CD8-positive, alpha-beta memory T cell (primary cell): ENCODE measurements at places on chromosomes 5 and 9.

DNA sequence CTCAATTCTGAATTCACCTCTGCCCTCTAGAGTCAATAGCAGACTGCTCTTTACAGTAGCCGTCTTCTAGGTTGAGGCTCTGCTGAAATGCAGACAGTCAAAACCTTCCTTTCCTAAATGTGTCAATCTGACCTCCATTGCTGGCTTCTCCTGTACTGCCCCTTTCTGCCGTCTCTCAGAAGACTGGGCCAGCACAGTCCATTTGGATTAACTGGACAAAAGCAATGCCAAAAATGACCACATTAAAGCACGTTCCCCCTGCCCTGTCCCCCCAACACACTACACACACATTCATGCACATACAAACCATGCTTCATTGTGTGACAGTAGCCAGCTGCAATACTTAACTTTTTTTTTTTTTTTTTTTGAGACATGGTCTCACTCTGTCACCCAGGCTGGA, 130.2 kb upstream of the LIFR start:
- no peak for DNase-seq

DNA sequence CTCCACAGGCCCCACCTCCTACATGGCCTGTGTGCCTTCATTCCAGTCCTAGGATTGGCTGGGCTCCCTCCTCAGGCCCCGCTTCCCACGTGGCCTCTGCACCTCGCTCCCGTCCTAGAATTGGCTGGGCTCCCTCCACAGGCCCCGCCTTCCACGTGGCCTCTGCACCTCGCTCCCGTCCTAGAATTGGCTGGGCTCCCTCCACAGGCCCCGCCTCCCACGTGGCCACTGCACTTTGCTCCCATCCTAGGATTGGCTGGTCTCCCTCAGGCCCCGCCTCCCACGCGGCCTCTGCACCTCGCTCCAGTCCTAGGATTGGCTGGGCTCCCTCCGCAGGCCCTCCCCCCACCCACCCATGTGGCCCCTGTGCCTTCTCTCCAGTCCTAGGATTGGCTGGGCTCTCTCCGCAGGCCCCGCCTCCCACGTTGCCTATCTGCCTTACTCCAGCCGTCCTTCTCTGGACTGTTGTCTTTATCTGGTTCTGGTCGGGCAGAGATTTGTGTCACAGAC, 45.3 kb upstream of the CACNA1B start:
- DNase-seq: no peak

DNA sequence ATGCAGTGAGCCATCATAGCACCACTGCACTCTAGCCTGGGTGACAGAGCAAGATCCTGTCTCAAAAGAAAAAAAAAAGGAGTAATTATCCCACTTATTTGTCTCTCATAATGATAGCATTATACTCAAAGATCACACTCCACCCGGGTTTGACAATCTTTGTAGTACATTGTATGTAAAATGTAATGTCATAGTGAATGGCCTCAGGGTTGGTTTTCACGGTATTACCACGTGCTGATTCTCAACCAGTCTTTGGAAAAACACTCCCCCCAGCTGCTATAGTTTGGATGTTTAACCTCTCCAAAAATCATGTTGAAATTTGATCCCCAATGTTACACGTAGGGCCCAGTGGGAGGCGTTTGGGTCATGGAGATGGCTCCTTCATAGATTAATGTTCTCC, 402.4 kb upstream of the GRAMD2B start:
- DNase-seq: no peak

DNA sequence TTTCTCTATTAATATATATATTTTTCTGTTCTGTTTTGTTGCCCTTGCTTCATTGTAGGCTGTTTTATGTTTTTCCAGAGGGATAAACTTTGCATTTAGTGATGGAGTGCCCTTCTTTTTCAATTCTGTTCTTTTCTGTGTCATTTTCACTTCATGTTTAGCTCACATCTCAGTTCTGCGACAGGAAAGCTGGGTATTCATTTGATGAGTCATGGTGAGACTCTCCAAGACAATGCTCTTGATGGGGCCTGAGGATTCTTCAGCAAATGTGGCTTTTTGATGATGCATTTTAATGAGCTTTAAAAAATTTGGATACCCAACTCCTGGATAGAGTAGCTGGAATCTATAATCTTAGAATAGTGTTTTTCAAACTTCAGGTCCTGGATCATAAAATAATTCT, 56.5 kb upstream of the SPATA31D4 start:
- no peak for DNase-seq

- DNase-seq: no peak
Measured at GRCh38 chr5:96377597-96377996, 55.5 kb downstream of the PCSK1 start.

- peak; percentile 74 for DNase-seq
Measured at GRCh38 chr5:76256116-76256889, 146.8 kb upstream of the IQGAP2 start.

GRCh38 chr5:5666369-5666768, 243.9 kb downstream of the ICE1 start:
- no peak for DNase-seq

- no peak for DNase-seq
Measured at GRCh38 chr9:85142968-85143367, 473.4 kb downstream of the NTRK2 start.

DNA sequence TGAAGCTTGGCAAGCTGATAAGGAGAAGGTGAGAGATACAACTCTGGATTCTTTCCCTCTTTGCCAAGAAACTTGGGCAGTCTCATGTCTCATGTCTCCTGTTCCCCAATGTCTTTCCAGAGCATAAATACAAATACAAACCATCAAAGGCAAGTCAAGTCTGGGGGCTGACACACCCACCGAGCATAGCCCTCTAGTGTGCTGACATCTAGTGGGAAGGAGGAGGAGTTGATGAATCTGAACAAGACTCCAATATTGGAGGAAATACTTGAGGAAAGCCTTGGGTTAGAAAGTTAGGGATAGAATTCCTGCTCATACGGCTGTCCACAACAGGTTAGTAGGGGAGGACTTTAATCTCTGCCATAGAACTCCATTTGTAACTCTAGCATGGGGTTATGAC, 8.6 kb downstream of the MLANA start:
- DNase-seq: no peak

DNA sequence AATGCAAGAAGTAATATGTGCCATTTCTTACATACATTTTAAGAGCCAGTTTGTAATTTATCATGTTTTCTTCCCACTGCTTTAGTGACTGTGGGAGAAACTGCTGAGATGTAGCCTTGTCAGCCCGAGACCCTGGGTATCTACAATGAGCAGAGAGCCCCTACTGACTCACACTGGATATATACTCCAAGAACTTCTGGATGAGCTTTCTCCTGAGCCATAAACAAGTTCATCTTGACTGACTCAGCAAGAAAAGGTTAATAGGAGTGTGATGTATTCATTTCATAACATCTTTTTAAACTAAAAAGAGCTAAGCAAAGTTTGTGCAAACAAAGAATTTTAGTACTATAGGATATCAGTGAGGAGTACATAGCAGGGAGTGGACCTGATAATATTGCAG, 182.5 kb downstream of the EDIL3 start:
- DNase-seq: no peak

- peak; percentile 16 for DNase-seq
Measured at GRCh38 chr9:136484153-136485048, 1.6 kb upstream of the SEC16A start.

DNA sequence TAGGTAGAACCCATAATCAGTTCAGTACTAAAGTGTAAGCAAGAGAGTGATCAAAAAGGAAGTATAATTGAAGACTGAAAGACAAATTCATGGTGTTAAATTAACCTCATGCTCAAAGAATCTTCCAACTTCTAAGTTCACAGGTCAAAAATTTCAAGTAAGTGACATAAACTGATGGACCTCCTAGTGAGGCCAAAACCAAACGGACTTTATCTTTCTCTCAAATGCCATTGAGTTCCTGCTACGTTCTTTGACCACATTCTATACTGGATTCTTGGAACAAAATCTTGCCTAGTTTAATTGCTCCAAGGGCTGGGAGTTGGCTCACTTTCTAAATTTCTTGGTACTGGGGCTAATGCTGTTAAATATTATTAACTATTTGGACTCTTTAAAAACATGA, 794.9 kb downstream of the TLE4 start:
- DNase-seq: no peak

DNA sequence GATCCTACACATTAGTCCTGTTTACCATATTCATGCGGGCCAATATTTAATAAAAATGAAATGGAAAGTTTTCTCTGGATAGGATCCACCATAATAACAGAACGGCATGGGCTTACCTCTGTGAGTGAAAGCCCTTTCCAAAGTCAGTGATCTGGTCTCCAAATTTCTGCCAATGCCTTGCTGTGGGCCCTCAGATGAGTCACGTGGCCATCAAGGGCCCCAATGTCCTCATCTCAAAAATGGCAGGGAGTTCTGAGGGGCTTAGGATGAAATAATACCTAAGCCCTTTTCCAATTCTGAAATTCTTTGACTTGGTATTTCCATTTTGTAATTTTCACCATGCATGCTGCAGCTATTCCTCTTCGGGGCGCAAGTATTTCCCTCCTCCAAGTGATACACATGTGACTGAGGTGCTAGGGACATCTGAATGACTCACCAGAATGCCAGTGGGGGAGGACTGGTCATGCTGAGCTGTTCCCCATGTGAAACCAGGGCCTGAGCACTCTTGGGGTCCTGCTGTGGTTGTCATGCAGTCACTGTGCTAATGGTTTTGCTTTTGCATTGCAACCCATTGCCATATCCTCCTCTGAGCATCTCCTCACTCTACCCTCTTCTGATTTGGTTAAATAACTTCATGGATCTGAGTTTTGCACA, 35.0 kb downstream of the ITK start:
- DNase-seq: no peak

DNA sequence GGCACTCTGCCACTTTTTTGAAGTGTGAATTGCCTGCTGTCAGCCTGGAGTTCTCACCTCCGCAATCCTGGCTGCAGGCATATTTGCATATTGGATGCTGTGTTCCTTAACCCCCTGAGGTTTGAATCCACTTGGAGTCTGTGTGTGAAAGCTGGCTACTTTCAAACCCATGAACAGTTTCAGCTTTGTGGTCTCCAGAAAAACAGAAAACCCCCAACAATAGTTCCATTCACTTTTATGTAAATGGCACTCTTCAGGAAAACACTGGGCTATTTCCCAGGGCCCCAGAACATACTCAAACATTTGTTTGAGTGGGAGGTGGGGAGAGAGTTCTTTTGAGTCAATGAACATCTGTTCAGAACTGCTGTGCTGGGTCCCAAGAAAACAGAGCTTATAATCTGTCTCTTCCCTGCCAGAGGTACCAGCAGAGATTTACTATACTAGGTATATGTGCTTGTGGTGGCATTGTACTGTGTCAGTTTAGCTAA, 5.0 kb downstream of the NUDT2 start:
- DNase-seq: no peak

- no peak for DNase-seq
Measured at GRCh38 chr5:109981979-109982378, 292.3 kb downstream of the MAN2A1 start.

- DNase-seq: no peak
Measured at GRCh38 chr5:170362102-170362501, 27.1 kb downstream of the KCNMB1 start.

DNA sequence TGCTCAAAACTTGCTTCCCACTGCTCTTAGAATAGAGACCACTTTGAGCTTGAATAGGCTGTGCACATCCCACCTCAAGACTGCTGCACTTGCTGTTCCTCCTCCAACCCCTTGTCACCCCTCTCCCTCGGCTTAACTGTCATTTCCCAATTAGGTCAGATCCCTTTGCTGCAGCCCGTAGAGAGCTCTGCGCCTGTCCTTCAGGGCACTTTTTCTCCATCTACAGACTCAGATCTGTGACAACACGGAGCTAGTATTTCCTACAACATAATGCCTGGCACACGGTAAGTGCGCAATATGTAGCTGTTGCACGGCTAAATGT, 485 bp upstream of the HABP4 start:
- no peak for DNase-seq

DNA sequence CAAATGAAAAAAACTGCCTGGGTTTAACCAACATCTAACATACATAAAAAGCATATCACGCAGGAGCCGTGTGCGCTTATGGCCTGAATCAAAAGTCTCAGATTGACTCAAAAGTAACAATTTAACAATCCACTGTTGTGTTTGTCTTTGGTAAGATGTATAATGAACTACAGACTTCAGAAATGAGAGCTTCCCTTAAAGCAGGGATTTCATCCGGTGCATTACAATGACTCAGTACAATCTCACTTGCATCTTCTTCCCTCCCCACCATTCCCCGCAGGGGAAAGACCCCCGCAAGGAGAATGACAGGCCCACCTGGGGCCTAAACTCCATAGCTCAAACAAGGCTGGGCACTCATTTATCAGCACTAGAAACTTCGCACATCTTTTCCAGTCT, 1.4 kb downstream of the ZFR start:
- no peak for DNase-seq

DNA sequence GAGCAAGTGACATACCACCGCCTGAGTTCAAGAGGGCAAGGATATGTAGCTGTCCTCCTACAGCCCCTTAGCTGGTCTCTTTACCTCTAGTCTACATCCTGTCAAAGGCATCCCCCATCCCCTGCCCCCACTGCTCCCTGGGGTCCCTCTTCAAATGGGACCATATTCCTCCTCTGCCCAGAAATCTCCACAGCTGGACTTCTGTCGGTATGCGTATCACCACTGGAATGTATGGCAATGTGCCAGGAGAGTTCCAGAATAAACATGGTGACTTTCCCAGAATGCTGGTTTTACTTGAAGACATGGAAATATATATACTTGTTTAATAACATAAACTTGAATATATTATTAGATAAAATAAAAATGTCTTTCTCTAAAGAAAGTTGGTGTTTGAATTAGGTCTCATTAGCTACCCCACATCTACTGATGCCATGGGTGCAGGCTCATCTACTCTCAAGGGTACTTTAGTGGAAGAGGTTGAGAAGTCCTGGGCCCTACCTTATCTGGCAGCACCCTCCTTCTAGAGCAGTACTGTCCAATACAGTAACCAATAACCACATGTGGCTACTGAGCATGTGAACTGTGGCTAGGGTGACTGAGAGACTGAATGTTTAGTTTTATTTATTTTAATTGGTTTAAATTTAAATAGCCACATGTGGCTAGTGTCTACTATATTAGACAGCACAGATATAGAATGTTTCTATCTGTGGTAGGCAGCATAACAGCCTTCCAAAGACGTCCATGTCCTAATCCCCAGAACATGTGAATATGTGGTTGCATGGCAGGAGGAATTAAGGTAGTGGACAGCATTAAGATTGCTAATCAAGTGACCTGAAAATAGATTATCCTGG, 181.7 kb upstream of the SLC30A5 start:
- no peak for DNase-seq

DNA sequence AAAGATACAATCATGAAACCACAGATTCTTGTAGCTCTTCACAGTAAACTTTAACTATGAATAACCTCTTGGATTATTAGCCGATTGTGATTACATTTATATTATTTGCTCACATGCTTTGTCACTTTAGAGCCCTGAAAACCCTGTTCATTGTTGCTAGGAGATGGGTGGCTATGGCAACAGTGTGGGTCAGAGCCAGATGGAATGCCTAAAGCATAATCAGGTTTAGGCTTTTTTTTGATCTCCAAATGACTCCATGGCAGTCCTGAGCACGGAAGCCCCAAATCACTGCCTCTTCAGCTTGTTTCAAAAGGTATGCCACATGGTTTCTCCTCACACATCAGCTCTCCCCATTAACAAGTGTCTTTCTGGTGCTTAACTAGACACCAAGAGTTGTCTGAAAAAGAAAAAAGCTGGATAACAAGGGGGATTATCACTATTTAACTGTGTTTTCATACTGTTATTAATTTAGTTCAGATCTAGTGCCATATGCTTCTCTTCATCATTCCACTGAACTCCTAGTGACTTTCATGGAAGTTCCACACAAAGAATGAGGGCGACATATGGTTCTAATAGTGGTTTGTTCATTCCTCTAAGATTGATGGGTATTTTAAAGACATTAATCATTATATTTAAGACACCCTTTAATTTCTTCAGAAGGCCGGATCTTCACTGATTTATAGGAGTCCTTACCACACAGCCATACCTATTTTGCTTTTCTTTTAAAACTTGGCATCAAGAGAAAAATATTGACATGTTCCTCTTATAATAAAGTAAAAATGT, 88.8 kb upstream of the PAM start:
- DNase-seq: no peak
